ENCODE measurements at places on chromosomes 12 and 14.

DNA sequence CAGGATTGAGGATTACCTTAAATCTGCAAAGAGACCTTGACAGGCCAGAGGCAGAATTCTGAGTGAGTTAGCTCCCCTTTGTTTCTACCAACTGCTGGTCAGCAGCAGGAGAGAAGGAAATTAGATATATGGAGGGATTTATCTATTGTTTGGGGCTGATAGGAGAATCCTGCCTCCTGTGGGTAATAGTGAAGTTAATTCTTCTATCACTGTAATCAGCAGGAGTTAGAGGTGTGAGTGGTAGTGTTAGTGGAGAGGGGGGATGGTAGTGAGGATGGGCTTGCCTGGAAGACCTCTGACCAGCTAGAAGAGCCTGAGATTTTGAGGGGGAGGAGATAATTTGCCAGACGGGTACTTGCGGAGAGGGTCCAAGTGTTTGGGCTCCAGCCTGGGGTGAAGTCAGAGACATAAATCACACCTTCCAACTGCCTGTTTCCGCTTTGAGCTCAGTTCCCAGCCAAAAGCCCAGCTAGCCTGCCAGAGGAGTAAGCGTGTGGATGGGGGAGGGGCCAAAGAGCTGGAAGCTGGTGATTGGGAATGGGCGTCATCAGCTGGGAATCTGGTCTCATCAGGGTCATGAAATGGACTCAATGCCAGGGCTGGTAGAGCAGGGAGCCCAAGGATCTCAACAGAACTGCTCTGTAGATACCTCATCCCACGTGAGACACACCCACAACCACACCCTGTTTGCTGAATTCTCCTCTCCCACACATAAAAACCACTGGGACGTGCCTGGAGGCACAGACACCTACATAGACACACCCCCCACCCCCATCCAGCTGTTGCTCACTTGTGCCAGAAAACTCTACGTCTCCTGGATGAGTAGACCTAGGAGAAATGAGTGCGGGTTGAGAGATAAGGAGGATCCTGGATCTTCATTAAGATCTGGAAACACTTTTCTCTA lies 13.1 kb upstream of the ITGA5 start:
- no peak for DNase-seq

GRCh38 chr12:89414851-89415250 lies 62.5 kb upstream of the DUSP6 start:
- peak; percentile 22 for DNase-seq

GRCh38 chr12:69822201-69822860 lies 2.7 kb upstream of the MYRFL start:
- DNase-seq = peak; percentile 1

DNA sequence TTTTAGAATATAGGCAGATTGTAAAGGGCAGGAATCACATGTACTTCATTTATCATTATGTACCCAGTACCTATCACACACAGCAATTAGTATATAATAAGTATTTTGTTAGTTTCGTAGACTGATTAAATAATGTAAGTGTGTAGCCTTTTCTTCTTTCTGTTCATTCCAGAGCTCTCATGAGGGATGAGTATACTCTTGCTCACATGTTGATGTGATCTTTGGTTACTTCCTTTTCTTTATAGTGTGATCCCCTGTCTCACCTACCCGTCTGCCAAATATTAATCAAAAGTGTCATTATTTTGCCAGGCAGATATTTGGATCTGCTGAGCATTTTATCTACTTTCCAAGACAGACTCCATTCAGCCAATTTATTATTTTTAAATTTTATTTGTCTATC lies 156.1 kb downstream of the PCNX1 start:
- DNase-seq = no peak

GRCh38 chr14:54935958-54936357 lies 33.3 kb upstream of the GCH1 start:
- DNase-seq = no peak

DNA sequence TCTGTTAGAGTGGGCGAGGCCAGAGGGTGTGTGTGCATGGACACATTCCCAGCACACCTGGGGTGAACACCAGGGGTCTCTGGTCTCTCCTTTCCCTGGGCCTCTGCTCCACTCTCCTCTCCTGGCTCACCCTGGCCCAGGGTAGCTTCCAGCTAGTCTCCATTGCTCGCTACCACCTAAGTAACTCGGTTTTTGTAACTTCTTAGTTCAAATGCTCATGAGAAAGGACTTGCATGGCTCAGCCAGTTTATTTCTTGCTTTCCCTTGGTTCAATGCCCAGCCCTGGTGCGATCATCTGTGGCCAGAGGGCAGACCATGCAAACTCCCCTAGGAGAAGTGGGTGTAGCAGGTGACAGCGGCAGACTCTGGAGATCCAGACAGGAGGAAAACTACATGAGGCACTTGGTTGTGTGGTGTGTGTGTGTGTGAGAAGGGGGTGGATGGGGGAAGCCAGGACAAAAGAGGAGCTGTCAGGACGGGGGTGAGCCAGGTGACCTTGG lies 8.9 kb upstream of the ACVR1B start:
- no peak for DNase-seq

DNA sequence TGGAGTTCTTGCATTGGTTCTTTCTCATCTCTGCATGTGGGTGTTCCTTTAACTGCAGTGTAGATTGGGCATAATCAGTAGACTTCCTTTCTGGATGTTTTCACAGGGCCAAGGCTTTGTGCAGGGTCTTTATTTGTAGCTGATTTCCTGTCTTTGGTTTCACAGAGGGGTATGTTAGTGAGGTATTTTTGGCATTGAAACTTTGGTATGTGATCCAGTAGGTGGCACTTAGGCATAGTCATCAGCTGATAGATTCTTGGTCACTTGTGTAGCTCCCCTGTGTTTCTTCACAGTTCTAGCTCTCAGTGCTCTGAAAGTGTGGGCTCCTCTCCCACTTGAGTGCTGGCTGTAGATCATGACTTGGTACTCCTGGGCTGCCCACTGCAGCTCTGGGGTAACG lies 52.7 kb upstream of the LMO3 start:
- DNase-seq = no peak

DNA sequence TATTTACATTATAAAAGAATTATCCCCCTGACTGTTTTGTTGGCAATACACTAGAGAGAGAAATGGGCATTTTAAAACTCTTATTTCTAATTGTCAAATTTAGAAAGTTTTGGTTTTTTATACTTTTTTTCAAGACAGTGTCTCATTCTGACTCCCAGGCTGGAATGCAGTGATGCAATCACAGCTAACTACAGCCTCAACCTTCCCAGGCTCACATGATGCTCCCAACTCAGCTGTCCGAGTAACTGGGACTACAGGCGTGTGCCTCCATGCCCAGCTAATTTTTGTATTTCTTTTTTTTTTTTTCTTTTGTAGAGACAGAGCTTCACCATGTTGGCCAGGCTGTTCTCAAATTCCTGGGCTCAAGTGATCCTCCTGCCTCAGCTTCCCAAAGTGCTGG lies 8.3 kb upstream of the OR11H6 start:
- DNase-seq = no peak

DNA sequence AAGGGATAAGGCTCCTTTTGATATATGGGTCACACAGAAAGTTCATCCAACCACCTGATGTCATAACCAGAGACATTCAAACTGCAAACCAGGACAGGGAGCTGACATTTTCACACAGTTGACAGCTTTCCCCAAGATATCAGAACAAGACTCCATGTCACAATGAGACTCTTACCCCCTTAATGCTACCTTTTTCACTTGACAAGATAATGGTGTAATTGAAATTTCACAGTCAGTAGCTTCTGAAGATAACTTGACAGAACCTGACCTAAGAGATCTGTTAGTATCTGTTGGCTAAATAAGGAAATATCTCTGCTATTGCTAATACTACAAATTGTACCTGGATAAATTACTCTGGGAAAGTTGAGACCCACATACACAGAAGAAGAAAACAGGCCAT lies 187.3 kb downstream of the C12orf50 start:
- DNase-seq = no peak

DNA sequence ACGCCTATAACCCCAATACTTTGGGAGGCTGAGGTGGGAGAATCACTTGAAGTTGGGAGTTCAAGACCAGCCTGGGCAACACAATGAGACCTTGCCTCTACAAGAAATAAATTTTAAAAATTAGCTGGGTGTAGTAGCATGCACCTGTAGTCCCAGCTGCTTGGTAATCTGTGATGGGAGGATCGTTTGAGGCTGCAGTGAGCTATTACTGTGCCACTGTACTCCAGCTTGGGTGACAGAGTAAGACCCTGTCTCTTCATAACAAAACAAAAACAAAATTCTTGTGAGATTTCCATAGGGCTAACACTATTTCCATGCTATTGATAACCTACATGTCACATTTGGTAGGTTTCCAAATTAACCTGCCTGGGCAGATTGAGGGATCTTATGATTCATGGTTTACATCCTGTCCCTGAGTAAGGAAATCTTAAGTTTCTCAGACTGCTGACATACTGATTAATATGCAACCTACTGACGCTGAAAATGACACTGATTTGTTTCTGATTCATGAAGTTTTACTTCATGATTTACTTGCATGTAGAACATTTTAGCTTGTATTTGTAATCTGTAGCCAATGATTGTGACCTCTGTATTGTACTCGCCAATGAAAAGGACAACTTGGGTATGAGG lies 15.9 kb downstream of the ATP6V1D start:
- no peak for DNase-seq

GRCh38 chr14:90388437-90388836 lies 8.4 kb upstream of the CALM1 start:
- DNase-seq = no peak

DNA sequence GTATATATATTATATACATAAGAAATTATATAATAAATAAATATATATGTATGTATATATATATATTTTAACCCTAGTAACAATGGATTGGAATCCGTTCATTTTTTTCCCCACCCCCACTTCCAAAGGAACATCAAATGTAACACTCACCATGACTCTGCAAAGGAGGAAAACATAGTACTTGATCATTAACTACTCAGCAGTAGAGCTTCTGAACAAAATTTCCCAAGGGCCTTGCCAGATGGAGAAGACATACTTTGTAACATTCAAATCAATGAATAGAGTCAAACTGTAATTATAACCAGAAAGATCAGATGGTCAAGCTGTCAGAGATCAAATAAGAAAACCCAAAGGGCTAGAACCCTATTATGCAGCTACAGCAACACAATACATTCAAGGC lies 126.0 kb upstream of the CNTN1 start:
- DNase-seq = no peak

GRCh38 chr12:120339256-120339655 lies 11.7 kb upstream of the PLA2G1B start:
- no peak for DNase-seq

GRCh38 chr14:21455592-21455911 lies 371 bp downstream of the CHD8 start:
- no peak for DNase-seq

DNA sequence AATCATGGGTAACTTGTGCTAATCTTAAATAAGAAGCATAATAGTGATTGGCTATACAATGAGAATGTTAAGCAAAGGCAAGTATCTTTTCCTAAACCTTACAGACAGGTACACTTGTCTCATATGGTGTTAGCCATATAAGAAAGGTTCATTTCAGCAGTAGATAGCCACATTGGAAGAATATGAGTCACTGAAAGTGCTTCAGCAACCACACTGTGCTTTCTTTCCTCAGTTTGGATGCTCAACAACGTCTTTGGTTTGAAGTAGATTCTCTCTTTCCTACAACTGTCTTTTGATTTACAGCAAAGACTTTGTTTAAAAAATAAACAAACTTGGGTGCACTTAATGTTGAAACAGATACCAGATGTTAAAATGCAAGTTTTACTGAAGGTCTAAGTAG lies 8.9 kb downstream of the DDHD1 start:
- DNase-seq = no peak

- DNase-seq = no peak
These were observed 56.6 kb downstream of the TTC9 start for GRCh38 chr14:70698288-70698687.

DNA sequence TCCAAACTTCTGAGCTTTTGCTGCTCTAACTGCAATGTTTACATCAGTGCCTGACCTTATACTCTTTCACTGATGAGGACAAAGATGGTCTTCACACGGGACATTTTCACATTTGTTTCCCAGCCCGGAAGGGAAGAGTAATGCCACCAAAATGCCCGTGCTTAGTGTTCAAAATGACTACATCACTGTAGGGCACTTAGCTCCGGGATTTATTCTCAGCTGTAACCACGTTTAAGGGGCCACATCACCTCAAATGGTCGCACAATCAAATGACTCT lies 2.9 kb downstream of the GSG1 start:
- no peak for DNase-seq

DNA sequence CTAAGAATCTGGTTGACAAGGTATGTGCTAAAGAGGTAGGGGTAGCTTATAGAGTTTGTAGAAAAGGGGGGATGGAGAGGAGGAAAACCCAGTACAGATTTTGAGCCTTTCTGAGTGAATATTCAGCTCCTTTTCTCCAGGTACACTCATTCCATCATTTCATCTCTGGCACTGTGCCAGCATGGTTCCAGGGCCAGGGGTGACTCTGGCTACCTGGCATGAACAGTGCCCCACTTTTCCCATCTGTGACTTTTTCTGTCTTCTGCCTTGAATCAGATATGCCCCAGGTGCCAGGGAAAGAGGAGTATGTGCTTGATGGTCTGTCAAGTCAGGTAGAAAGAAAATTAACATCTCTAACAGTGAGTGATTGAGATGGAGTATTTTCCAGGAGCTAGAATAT lies 175.7 kb downstream of the CACNA1C start:
- DNase-seq = no peak

DNA sequence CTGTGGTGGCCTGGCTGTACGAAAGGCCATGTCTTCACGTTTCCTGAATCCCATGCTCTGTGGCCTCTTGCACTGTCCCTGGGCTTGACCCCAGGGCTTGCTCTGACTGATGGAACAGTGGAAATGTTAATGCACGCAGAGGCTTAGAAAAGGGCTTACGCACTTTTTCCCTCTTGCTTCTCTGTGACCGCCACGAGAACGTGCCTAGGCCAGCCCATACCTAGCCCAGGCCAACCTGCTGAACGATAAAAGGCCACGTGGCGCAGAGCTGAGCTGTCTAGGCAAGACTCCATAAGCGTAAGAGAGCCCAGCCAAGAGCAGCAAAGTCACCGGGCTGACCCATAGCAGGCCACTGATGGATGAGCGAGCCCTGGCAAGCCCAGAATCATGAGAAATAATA lies 18.3 kb downstream of the TTC7B start:
- DNase-seq = no peak

GRCh38 chr12:91173124-91173523 lies 9.5 kb downstream of the DCN start:
- no peak for DNase-seq

DNA sequence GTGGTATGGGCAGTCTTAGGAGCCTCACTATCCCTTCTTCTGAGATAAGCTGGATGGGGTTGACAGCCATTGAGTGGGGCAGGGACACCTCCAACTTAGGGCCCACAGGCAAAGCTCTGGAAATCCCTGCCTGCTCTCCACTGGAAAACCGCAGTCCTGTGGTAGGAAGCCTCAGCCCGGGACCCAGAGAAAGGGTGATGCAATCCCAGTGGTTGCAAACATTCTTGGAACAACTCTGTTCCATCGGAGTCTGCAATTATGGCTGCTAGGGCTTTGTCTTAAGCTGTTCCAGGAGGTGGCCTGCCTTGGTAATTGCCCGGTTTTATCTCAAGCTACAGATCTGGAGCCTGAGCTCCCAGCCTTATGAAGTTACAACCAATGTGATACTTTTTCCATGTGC lies 133.4 kb downstream of the DICER1 start:
- DNase-seq = no peak

Measured in astrocyte of the cerebellum (primary cell).